ENCODE measurements at places on chromosomes 7 and 10.

DNA sequence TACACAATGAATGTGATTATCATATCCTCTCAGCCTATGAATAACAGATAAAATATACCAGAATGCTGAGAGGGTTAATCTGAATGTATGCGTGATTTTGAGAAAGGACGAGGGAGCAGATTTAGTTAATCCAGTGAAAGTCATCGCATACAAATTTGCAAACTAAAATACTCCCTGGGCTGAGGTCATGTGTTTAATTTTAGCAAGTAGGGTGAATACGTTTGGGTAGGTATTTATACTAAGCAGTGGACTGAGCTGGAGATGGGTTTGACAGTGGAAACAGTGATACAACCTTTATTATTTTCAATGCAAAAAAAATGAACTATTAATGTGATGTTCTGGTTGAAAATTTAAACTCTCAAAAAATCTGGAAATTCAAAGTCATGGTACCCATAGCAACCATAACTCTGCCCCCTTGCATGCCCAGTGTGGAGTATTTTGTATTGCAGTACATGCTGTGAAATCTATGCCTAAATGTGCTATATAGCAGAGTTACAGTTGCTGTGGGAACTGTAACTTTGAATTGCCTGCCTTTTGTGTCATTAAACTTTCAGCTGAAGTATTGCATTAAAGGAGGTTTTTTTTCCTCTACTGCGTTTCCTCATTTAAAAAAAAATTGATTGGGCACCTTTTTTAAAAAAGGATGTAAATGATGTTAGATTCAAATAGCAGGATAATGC is 9.5 kb upstream of the ARID5B start:
- no peak for DNase-seq

DNA sequence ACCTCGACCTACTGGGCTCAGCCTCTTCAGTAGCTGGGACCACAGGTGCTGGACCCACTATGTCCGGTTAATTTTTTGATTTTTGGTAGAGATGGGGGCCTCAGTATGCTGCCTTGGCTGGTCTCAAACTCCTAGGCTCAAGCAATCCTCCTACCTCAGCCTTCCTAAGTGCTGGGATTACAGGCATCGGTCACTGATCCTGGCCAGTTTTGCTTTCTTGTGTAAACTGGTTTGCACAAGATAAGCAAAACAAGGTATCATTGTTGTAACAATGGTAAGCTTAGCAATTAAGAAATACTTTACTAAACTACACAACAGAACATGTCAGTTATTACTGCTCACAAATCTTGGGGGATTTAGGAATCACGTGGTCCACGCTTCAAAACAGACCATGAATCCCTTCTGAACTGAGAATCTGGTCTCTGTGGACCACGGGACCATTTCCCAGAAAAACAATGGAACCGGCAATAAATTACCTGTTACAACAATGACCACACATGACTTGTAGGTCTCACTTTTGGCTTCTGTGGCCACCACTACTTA is 36.8 kb downstream of the RSU1 start:
- DNase-seq, result no peak

- DNase-seq, result no peak
These were observed 47.4 kb downstream of the MGAM2 start for GRCh38 chr7:142158736-142159496.

DNA sequence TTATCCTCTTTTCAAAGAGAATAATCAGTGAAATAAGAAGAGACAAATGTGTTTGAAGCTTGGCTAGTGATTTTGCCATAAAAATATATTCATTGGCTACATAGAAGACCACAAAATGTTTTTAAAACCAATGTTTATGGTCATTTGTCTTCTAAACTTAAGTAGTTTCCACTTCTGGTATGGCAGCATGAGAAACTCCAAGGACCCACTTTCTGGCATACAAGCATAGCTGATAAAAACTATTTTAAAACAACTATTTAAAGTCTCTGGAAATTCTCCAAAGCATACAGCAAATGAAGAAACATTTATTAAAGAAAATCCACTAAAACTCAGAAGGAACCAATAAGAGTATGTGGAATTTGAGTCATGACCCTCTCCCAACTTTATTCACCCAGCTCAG is 89.2 kb upstream of the TOMM7 start:
- no peak for DNase-seq

DNA sequence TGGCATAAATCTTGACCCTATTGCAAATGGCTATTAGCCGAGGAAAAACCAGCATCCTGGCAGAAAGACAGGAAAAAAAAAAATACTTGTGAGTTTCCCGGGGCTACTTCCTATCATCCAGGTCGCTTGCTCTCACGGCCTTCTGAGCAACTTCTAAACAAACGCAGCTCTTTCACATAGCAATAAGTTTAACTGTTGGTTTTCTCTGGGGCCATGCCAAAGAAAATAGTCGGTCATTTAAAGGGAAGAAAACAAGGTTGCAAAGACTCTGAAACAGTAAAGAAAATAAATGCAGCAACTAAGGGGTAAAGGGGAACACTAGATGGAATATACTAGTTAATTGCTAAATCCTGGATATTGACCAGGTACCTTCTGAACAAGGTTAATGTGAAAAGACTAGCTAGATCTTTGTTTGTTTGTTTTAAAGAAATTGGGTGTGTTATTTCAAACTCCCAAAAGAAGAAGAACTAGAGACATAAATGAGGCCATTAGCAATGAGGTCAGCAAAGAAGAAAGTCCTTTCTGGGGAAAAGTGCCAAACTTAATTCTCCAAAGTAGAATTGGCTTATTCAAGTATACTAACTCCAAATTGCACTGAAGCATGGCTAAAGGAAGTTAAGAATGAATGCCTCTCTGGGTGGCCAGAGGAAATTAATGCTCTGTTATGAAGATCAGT is 54.2 kb downstream of the SLC39A12 start:
- no peak for DNase-seq

GRCh38 chr10:58826694-58827093 is 314.0 kb downstream of the BICC1 start:
- DNase-seq, result no peak

GRCh38 chr10:28975891-28976531 is 298.7 kb downstream of the BAMBI start:
- no peak for DNase-seq

DNA sequence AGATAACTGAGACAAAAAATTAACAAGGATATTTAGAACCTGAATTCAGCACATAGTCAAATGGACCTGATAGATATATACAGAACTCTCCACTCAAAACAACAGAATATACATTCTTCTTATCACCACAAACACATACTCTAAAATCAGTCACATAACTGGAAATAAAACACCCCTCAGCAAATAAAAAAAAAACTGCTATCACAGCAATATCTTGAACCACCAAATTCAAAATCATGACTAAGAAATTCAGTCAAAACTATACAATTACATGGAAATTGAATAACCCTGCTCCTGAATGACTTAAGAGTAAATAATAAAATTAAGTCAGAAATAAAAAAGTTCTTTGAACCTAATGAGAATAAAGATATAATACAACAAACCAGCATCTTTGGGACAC is 30.0 kb upstream of the ZNF722 start:
- no peak for DNase-seq

DNA sequence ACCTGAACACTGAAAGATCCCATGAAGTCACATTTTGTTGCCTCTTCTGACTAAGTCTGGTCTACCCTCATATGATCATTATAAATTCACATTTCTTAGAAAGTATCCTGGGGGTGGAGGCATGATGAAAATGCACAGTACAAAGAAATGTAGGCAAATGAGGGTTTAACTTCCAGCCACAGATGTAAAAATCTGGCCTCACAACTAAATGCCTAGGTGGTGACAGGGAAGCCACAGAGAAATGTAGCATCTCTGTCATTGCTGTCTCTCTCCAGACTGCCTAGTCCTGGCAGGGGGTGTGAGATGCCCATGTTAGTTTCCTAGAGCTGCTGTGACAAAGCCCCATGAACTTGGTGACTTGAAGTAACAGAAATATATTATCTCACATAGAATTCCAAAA is 395.9 kb downstream of the SORCS3 start:
- no peak for DNase-seq

DNA sequence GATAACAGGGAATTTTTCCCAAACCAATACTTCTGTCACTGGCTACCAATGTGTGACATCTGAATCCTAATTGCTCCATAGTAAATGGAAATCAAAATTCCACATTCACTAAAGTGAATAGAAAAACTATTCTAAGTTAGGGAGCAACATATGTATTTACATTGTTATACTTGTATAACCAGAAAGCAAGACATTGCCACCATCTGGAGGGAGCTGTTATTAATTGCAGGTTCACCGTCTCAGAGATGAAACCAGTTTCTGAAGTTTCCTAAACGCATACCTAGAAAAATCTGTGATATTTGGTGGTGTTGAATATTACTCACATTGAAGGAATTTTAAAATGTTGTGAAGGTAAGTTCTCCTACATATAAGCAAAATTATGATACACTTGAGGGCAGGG is 390.1 kb downstream of the NXPH1 start:
- no peak for DNase-seq

- DNase-seq, result no peak
These were observed 39.5 kb downstream of the RSU1 start for GRCh38 chr10:16777473-16778370.

GRCh38 chr7:18109762-18110161 is 82.1 kb upstream of the PRPS1L1 start:
- no peak for DNase-seq

- no peak for DNase-seq
These were observed 136.1 kb downstream of the SEMA3A start for GRCh38 chr7:84058311-84059076.

- DNase-seq, result no peak
These were observed 115.2 kb downstream of the ZFAND4 start for GRCh38 chr10:45557275-45557905.

DNA sequence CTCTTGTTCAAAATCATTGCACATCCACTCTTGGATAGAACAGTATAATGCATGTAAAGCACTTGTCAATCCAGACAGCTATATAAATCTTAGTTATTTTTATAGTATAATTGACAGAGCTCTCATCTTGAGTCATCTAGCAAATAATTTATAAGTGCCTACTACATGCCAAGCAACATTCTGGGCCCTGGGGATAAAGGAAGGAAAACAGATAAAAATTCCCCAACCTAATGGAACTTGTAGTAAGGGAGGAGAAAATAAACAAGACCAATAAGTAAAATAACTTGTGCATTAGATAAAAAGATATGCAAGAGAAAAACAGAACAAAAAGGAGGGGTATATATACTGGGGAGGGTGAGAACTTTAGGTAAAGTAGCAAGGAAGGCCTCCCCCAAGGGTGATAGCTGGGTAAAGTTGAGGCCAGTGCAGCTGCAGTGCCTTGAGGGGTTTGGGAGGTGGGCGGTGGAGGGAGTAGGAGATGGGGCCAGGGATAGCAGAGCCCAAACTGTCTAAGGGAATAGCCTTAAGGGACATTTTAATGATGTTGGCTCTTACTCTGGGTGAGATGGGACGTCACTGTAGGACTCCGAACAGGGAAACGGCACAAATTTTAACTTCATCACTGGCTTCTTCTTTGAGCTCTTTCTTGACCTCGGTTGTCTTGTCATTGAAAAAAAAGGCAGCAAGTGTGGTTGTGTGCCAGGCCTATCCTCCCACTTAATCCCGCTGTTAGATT is 79.3 kb upstream of the SEC61G start:
- DNase-seq, result no peak

DNA sequence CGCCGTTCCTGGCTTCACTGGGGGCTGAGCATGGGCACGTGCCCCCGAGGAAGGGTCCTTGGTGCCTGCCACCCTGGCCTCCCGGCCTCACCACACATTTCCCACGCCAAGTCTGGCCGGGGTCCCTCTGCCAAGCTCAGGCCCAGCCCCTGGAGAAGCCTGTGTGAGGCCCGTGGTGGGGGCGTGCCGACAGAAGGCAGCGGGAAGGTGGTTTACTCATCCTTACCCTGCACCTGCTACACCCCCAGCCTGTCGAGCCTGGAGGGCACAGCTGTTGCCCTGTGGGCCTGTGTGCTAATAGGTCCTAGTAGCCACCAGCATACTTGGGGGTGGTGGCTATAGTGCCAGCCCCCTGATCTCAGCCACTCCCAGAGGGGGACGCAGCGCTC is 46.7 kb downstream of the NKX6-2 start:
- DNase-seq, result no peak

GRCh38 chr7:21146642-21147423 is 281.1 kb upstream of the SP4 start:
- DNase-seq, result no peak

DNA sequence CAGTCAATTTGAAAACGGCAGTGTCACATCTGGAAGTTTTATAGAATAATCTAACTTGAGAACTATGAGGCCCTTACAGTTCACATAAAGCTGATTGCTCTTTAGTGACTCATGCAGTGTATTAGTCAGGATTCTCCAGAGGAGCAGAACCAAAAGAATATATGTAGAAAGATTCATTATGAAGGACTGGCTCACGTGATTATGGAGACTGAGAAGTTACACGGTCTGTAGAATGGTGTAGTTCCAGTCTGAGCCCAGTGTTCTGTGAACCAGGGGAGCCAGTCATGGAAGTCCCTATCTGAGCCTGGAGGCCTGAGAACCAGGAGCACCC is 21.5 kb downstream of the RBM33 start:
- DNase-seq, result no peak

- no peak for DNase-seq
These were observed 82.4 kb downstream of the PHYHIPL start for GRCh38 chr10:59258890-59259289.

DNA sequence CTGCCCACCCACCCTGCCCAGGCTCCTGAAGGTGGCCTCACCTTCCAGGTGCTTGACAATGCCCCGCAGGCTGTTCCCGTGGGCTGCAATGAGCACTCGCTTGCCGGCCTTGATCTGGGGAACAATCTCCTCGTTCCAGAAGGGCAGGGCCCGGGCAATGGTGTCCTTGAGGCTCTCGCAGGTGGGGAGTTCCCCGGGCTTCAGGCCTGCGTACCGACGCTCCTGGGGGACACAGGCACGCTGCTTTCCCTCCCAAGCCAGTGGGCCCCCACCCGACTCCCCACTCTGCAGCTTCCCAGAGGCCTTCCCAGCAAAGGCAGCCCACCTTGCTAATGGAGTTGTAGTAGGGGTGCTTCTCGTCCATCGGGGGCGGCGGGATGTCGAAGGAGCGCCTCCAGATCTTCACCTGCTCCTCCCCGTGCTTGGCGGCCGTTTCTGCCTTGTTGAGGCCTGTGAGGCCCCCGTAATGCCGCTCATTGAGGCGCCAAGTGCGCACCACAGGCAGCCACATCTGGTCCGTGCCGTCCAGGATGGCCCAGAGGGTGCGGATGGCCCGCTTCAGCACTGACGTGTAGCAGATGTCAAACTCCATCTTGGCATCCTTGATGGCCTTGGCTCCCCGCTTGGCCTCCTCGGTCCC is 456 bp downstream of the PGAM2 start:
- peak; percentile 33 for DNase-seq

Data from psoas muscle (tissue), 8 donors.